ENCODE measurements at places on chromosomes 12 and 14. TPM values are rescaled to one million over a fixed set of nuclear protein-coding genes. Genes with fewer than 3 reads are reported as not detected.
A peak's percentile ranks its signal among the peaks of the same experiment; 100 is the strongest.

GRCh38 chr14:51860825-51861499, 550 bp downstream of the GNG2 start:
- H3K4me3 ChIP-seq: no peak overlapping the region
- H3K4me1 ChIP-seq: no peaks in the 10 kb centered on the region
- no peak for DNase-seq
- no peaks in the 10 kb centered on the region for H3K36me3 ChIP-seq
- H3K27ac ChIP-seq: no peak overlapping the region

GRCh38 chr12:122265476-122265875, 818 bp downstream of the VPS33A start:
- H3K4me1 ChIP-seq: no peaks in the 10 kb centered on the region
- DNase-seq: no peak
- H3K27me3 ChIP-seq: no peaks in the 10 kb centered on the region
- peak overlapping the region; percentile 56 for H3K4me3 ChIP-seq
- peak overlapping the region; percentile 87 for H3K27ac ChIP-seq

DNA sequence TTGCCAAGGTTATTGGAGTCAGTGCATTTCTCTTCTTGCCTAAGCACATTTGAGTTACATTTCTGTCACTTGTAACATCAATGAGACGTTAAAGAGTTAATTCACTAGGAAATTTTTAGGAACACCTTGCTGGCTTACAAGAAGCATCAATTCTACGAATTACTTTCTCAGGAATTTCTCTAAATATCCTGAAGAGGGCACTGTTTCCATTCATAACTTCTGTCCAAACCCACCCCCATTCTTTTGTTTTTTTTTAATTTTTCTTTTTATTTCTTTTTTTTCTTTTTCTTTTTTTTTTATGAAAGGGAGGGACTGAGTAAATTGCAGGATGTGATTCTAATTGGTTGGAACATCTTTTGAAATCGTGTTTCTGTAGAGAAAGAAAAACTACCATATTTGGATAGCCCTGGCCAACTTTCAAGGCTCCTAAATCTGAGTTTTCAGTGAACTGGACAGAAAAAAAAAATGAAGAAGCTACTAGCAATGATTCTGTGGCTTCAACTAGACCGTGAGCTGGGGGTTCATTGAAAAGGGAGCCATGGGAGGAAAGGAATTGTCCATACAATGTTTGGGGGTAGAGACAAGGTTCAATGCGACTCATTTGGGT, 285.3 kb downstream of the DAD1 start:
- H3K4me3 ChIP-seq: no peak overlapping the region
- no peak for DNase-seq
- H3K27ac ChIP-seq: no peak overlapping the region
- H3K27me3 ChIP-seq: no peaks in the 10 kb centered on the region

The POTEG gene
- not detected for total RNA-seq

The ITGA7 gene
- total RNA-seq: 5.2 TPM
